ENCODE measurements at places on chromosomes 6 and 20. TPM values are rescaled to one million over a fixed set of nuclear protein-coding genes. Genes with fewer than 3 reads are reported as not detected.

The TREM2 gene
- 0.63 TPM for total RNA-seq

The CPNE5 gene
- total RNA-seq: not detected

The MMS22L gene
- total RNA-seq: 7.6 TPM

The PRSS35 gene
- not detected for total RNA-seq

The CALHM6 gene
- not detected for total RNA-seq

The PGC gene
- not detected for total RNA-seq

The PSMB9 gene
- 3.5 TPM for total RNA-seq

The MARCKS gene
- total RNA-seq: 39.3 TPM

The PNLDC1 gene
- total RNA-seq: not detected

The CARMIL1 gene
- 23.0 TPM for total RNA-seq

The MAP1LC3A gene
- total RNA-seq: 10.7 TPM

The SLC35F1 gene
- total RNA-seq: not detected

The RBPJL gene
- not detected for total RNA-seq

The MYO6 gene
- total RNA-seq: 28.9 TPM

The RIMS4 gene
- not detected for total RNA-seq

The TNNC2 gene
- total RNA-seq: 0.79 TPM

The AGPAT1 gene
- total RNA-seq: 43.4 TPM

The BPIFB2 gene
- not detected for total RNA-seq

All from MCF 10A (cell line).